ENCODE measurements at places on chromosomes 5 and 9. TPM values are rescaled to one million over a fixed set of nuclear protein-coding genes. Genes with fewer than 3 reads are reported as not detected.

DNA sequence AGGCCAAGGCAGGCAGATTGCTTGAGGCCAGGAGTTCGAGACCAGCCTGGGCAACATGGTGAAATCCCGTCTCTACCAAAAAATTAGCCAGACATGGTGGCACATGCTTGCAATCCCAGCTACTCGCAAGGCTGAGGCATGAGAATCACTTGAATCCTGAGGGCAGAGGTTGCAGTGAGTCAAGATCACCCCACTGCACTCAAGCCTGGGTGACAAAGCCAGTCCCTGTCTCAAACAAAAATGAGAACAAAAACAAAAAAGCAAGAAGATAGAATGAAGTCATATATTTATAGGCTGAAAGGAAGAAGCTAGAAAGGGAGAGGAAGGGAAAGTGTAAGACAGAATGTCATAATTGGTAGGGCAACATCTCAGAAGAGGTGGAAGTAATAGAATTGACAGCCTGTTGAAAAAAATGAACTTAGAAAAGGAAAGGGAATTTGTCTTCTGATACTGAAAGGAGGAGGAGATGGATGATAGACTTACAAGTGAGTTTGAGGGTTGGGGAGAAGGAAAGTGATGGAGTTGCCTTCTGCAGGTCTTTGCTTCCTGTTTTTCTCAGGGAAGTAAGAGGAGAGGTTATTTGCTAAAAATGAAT, 32.2 kb downstream of the CARD6 start:
- no peak for DNase-seq

The ZDHHC11B gene
- polyA plus RNA-seq, result not detected

DNA sequence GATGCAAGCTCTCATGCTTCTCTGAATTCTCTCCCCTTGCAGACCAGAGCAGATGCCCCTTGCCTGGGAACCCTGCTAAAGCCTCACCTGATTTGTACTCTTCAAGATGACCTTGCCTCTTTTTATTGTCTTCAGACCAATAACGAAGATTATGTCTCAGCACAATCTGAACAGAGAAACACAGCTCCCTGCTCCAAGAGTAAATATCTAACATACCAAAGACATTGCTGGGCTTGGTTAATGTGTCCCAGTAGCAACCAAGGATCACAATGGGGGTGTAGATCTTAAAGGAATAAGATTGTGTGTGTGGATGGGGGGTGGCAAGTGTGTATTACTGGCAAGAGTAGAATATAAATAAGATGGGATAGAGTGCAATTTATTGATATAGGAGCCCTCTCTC, 67.6 kb upstream of the LHFPL2 start:
- DNase-seq, result no peak

DNA sequence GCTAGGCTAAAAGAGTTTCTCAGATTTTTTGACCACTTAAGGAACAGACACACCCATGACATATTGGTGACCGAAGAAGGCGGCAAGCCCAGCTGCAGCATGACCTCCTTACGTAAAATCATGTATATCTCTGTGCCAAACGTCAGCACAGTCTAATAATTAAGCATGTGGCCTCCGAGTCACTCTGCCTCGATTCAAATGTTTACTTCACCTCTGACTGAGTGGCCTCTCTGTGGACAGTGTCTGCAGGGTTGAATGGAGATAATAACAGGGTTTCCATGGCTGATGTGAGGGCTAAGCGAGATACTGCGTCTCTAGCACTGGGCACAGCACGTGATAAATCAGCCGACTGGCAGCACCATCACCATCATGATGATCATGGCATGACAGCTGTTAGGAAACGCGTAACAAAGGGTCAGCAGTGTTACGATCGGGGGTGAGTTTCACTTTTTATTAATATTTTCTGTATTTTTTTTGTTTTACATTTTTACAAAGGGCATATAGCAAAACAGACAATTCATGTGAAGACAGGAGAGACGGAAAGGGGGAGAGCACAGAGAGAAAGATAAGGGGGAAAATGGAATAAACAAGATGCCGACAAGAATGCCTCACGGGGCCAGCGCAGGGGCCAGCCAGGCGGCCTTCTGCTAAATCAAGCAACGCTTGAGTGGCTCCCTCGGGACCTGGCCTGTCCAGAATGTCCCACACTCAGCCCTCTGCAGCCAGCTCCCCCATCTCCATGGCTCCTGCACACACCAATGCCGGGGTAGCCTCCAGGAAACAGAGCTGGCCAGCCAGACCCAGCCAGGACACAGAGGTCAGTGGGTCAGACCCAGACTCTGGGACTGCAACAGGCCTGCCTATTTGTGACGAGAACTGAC, 60.3 kb downstream of the ADAMTS2 start:
- DNase-seq, result no peak

The EGFLAM gene
- not detected for polyA plus RNA-seq

The TAF11L5 gene
- polyA plus RNA-seq, result not detected

- no peak for DNase-seq
Observed at GRCh38 chr9:70802206-70802605, 319.2 kb downstream of the TRPM3 start.

DNA sequence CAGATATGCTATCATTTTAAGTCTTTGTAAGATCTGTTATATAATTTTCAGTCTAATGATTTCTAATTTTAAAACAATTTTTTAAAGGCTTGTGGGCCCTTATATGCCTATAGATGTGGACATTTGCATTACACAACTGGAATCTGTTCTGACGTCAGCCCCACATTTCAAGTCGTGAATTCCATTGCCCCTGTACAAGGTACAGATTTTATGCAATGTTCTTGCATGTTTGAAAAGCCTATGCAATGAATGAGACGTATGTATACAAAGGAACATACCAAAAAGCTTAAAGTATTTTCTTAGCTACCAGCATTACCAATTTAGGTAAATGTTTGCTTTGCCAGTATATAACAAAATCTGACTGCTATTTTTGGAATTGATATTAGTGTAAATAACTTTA, 77.2 kb downstream of the ITGA1 start:
- DNase-seq, result no peak

DNA sequence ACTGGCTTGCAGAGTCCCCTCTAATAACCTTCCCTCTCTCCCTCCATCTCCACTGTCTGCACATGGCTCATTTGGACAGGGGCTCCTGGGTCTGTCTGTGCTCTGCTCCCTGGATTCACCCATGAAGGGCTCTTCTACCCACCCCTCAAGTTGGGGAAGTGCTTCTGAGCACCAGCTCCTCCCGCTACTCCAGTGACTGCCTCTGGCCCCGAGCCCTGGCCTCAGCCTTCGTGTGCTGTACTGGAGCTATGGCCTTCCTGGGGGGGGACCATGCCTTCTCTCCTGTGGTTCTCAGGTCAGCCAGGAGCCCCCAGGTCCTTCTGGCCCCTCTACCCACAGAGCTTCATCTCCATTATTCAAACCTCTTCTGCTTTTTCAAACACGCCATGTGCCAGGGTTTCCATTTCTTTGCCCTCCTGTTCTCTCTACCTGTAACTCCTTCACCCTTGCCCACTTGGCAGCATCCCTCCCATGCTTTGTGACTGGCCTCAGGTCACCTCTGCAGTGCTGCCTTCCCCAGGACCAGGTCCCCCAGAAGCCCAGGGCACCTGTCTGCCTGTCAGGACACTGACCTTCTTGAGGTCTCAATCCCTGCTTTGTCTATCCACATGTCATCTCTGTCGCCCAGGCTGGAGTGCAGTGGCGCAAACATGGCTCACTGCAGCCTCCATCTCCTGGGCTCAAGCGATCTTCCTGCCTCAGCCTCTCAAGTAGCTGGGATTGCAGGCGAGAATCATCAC, 9.5 kb downstream of the SH3PXD2B start:
- no peak for DNase-seq

All from immature natural killer cell (primary cell).